ENCODE measurements at places on chromosomes 2 and 18.

DNA sequence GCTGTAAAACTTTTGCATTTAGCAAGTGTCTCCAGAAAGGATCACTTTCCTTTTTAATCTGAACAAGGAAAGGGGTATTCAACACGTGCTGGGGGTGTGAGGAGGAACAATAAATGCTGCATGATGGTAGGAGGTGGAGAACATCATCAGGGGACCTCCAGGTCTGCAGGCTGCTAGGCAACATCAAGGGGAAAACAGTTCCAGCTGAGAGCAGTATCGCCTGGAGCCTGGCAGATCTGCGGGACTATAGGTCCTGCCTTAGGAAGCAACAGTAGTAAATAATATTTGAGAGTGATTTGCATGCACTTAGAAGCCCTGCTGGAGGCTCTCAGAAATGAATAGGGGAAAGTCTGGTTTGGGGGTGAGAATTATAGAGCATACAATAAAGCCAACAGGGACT lies 175.6 kb downstream of the SUCLG1 start:
- H3K27me3 ChIP-seq: no peaks in the 10 kb centered on the region
- H3K4me3 ChIP-seq: no peak overlapping the region
- H3K27ac ChIP-seq: no peak overlapping the region
- H3K4me1 ChIP-seq: no peaks in the 10 kb centered on the region

- no peaks in the 10 kb centered on the region for H3K27me3 ChIP-seq
- H3K36me3 ChIP-seq: no peaks in the 10 kb centered on the region
- no peak overlapping the region for H3K27ac ChIP-seq
- no peak overlapping the region for H3K4me3 ChIP-seq
These were observed 88.9 kb downstream of the ITGA4 start for GRCh38 chr2:181546086-181546485.

- no peak for DNase-seq
- no peaks in the 10 kb centered on the region for H3K27me3 ChIP-seq
- no peaks in the 10 kb centered on the region for H3K4me1 ChIP-seq
- H3K4me3 ChIP-seq: no peak overlapping the region
These were observed 52.7 kb downstream of the HAUS1 start for GRCh38 chr18:46156843-46157242.

DNA sequence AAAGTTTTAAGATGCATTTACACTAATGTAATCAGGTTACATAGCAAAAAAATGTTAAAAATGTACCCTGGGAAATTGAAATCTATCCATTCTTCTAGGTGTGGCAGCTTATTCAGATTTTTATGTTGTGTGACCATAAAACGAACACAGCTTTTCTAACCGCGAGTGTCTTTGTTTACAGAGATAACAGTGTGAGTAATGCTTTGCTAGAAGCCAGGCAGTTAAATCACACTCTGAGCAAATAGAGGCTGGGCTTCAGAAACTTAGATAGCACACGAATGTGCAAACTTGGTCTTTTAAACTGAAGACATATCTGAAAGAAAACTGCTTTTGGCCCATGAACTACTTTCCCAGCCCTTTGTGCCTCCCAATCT lies 116.1 kb downstream of the SPTBN1 start:
- H3K36me3 ChIP-seq: no peaks in the 10 kb centered on the region
- no peaks in the 10 kb centered on the region for H3K27me3 ChIP-seq
- no peak overlapping the region for H3K4me3 ChIP-seq
- H3K4me1 ChIP-seq: peaks cover 36% of the 10 kb centered on the region
- no peak for DNase-seq

- no peaks in the 10 kb centered on the region for H3K36me3 ChIP-seq
- no peak overlapping the region for H3K4me3 ChIP-seq
- no peak for DNase-seq
- H3K27ac ChIP-seq: no peak overlapping the region
These were observed 2.4 kb upstream of the MSGN1 start for GRCh38 chr2:17813742-17814473.

GRCh38 chr18:74356959-74357358 lies 41.3 kb downstream of the C18orf63 start:
- H3K36me3 ChIP-seq: no peaks in the 10 kb centered on the region
- H3K4me3 ChIP-seq: no peak overlapping the region
- no peaks in the 10 kb centered on the region for H3K27me3 ChIP-seq
- no peak overlapping the region for H3K27ac ChIP-seq

GRCh38 chr2:42296226-42296625 lies 64.8 kb downstream of the COX7A2L start:
- no peaks in the 10 kb centered on the region for H3K27me3 ChIP-seq
- no peak for DNase-seq
- H3K27ac ChIP-seq: no peak overlapping the region
- no peaks in the 10 kb centered on the region for H3K4me1 ChIP-seq

DNA sequence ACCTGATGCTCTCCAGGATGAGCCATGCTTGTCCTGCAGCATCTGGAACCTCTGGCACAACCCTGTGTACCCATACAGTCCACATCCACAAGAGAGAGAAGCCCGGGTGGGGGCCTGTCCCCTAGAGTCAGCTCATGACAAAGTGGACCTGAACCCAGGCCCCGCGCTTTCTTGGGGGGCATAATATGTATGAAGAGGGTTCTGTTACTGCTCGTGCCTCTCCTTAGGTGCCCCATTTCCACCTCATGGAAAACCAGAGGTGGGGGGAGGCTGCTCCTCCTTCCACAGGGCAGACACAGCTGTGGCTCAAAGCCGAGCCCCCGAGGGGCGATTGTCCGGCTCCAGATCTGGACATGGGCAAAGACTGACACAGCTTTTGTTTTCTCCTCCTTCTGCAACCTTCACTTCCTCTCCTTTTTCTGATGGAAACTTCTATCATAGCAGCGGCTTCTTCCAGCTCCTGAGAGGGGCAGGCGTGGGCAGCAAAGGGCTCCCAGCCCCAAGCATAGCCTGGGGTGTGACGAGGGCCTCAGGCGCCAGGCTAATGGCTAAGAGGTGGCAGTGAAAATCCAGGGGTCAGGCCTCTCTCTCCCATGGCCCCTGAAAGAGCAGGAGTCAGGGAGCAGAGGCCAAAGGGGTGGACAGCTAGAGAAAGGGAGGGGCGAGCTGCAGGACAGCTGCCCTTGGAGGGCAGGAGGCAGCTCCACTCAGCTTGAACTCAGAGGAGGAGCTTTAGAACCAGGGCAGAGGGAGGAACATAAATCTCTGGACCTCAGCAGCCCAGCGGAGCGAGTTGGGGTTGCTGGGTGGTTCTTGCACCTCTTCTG lies 155.5 kb downstream of the ZFP36L2 start:
- H3K27me3 ChIP-seq: no peaks in the 10 kb centered on the region
- H3K36me3 ChIP-seq: no peaks in the 10 kb centered on the region
- peak; percentile 42 for DNase-seq
- peak overlapping the region; percentile 11 for H3K27ac ChIP-seq
- no peak overlapping the region for H3K4me3 ChIP-seq

DNA sequence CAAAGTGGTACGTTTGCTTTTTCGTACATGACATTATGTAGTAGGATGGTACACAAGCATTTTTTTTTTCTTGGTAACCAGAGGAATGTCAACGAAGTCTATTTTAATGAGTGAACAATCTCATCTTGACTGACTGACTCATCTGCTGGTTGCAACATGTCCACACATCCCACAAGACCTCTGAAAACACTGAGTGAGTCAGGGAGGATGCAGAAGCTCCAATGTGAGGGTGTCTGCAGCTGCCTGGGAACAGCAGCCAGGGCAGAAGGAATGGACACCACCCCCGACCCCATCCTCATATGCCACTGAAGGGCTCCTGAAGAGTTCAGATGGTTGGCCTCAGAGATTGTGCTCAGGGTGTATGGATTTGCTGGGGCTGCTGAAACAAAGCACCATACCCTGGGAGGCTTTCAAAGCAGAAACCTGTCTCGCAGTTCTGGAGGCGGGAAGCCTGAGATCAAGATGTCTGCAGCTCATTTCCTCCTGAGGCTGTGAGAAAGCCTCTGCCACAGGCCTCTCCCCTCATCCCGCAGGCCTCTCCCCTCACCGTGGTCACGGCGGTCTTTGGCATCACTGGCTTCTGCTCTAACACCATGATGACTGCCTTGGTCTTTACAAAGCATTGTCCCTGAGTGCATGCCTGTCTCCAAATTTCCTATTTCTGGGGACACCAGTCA lies 124.6 kb downstream of the LRATD1 start:
- H3K27me3 ChIP-seq: no peaks in the 10 kb centered on the region
- DNase-seq: no peak
- no peaks in the 10 kb centered on the region for H3K4me1 ChIP-seq
- no peaks in the 10 kb centered on the region for H3K36me3 ChIP-seq
- H3K4me3 ChIP-seq: no peak overlapping the region
- H3K27ac ChIP-seq: no peak overlapping the region

GRCh38 chr18:63963615-63964256 lies 6.1 kb upstream of the SERPINB8 start:
- H3K4me3 ChIP-seq: no peak overlapping the region
- DNase-seq: no peak
- H3K4me1 ChIP-seq: no peaks in the 10 kb centered on the region
- no peaks in the 10 kb centered on the region for H3K27me3 ChIP-seq

DNA sequence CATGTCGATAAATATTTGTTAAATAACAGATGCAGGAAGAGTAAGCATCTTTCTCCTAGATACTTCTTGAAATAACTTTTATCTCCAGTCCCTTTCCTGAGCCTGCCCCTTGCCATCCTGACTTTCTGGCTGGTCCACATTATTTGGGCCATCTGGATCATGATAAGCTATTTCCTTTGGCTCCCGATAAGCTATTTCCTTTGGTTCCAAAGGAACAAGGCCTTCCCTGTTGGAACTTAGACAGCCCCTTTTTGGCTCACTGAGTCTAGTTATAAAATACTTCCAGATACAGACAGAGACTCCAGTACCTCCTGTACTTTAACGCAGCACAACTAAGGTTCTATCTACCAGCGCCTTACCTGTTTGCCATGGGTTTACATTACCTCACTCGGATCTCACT lies 205.3 kb upstream of the CCDC150 start:
- no peak overlapping the region for H3K27ac ChIP-seq
- DNase-seq: no peak
- no peaks in the 10 kb centered on the region for H3K27me3 ChIP-seq
- no peak overlapping the region for H3K4me3 ChIP-seq
- H3K36me3 ChIP-seq: no peaks in the 10 kb centered on the region

DNA sequence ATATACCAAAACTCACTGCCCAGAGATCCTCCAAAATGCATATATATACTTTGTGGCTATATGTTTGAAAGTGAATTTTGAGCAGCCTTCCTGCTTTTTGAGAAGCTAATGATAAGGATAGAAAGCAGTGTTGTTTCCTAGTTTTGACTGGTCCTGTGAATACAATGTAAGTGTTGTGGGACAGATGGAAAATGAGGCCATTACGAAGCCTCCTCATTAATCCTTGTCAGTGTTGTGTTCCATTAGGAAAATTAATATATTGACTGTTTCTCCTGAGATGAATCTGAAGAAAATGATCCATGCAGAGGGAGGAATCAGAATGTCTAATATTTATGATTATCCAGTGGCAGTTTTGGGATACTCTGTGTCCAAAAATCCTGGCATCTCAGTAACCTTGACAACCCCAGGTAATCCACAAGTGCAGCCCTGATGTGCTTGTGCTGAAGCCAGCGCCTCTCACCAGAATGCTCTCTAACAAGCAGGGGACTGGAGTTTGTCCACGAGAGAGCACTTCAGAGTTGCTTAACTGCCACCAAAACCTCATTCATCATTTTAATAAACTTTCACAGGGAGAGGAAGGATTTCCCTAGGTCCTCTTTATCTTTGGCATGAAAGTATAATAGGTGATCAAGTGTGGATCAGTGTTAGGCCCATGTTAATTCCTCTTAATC lies 418.6 kb downstream of the CMPK2 start:
- no peak for DNase-seq
- H3K27ac ChIP-seq: no peak overlapping the region
- no peaks in the 10 kb centered on the region for H3K27me3 ChIP-seq
- no peaks in the 10 kb centered on the region for H3K4me1 ChIP-seq
- no peak overlapping the region for H3K4me3 ChIP-seq

DNA sequence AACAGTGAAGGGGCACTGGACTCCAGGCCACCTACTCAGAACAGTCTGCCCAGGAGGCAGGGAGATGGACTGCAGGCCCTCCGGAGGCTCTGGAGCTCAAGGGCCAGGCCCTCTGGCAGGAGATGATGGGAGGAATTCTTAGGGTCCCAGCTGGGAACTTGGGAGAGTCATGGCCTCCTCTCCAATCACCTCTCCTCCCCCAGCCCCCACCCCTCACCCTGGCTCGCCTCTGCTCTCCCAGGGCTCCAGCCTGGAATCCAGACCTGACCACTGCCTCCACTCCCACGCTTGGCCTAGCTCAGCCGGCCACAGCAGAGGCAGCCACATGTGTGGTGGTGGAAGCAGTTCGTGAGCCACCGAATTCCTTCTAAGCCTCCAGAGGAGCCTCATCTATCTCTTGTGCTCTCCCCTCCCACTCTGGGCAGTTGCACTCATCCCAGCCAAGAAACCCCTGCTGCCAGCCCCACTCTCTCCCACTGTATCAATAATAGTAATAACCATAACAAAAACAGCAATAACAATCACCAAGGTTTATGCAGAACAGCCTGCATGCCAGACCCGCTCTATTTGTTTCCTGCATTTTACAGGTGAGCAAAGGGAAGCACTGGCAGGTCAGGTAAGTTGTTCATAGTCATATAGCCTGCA lies 67.4 kb downstream of the TNS1 start:
- peak overlapping the region; percentile 0 for H3K4me3 ChIP-seq
- no peaks in the 10 kb centered on the region for H3K36me3 ChIP-seq
- H3K4me1 ChIP-seq: peaks cover 62% of the 10 kb centered on the region
- peak; percentile 63 for DNase-seq

GRCh38 chr2:15984368-15985255 lies 44.3 kb downstream of the MYCN start:
- H3K27ac ChIP-seq: no peak overlapping the region
- no peak overlapping the region for H3K4me3 ChIP-seq
- H3K36me3 ChIP-seq: no peaks in the 10 kb centered on the region
- no peaks in the 10 kb centered on the region for H3K4me1 ChIP-seq
- no peak for DNase-seq
- no peaks in the 10 kb centered on the region for H3K27me3 ChIP-seq

- H3K4me3 ChIP-seq: no peak overlapping the region
- no peaks in the 10 kb centered on the region for H3K36me3 ChIP-seq
- H3K27me3 ChIP-seq: no peaks in the 10 kb centered on the region
- no peak for DNase-seq
- no peaks in the 10 kb centered on the region for H3K4me1 ChIP-seq
These were observed 22.9 kb downstream of the INPP1 start for GRCh38 chr2:190366248-190366753.

DNA sequence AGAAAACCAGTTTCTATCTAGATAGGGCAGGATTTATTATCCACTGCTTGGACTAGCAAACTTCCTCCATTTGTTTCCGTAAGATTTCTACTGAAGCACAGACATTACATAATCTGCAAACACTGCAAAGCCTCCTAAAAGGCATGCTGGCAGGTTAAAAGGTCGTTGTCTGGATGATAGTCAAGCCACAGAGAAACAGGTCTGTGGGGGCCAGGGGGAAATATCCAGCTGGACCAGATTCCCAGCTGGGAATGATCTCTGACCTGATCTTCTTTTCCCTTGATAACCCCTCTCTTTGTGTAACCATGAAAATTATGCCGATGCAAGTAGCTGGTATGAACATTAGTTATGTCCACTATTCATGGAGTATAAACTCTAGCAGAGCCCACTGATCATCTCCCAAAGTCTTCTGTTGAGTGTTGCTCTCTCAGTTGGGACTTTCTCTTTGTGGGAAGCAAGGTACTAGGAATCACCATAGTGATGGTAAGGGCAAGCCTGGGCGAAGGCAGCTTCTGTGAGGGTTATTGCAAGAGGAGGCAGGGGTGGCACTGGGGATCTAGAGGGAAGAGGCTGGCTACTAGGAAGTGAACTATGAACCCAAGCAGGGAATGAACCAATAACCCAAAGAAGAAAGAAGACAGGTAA lies 61.3 kb downstream of the GDF7 start:
- H3K27me3 ChIP-seq: no peaks in the 10 kb centered on the region
- peak; percentile 17 for DNase-seq
- no peaks in the 10 kb centered on the region for H3K36me3 ChIP-seq
- H3K4me3 ChIP-seq: no peak overlapping the region
- peaks cover 2% of the 10 kb centered on the region for H3K4me1 ChIP-seq

GRCh38 chr2:237451643-237452469 lies 35.2 kb upstream of the MLPH start:
- no peaks in the 10 kb centered on the region for H3K36me3 ChIP-seq
- H3K4me3 ChIP-seq: no peak overlapping the region
- peaks cover 12% of the 10 kb centered on the region for H3K4me1 ChIP-seq
- DNase-seq: peak; percentile 68

Measured in ovary (tissue), 10 donors.